Fibroblast of skin of scalp (primary cell): ENCODE measurements at places on chromosomes 5 and 9.

DNA sequence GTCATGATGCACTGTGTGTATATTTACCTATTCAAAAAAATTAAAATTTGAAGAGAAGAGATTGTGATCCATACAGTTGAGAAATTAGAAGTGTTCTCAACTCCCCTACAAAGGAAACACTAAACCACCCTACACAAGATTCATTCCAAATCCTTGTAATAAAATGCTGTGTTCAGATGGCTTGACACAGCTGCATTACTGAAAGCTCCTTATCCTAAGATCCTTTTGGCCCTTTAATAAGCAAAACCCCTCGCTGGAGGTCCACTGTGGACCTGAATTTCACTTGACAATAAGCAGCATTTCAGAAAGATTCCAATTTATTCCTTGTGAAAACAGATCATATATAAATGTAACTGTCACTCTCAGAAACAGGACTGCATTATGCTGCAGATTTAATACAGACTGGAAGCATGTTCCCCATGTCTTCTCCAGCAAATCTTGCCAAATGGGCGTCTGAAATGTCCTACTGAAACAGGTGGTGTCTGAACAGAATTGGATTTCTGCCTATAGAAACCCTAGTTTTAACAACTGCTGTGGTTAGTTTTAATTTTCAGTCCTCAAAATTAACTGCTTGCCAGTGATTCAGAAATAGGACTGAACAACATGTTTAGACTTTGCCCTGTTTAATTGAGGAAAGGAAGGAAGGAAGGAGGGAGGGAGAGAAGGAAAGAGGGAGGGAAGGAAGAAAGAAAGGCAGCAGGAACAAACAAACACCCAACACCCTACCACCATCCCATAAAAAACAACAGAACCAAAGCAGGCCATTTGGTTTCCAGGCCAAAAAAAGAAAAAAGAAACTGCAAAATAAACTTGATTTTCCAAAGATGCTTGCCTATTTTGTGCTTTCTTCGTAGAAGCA lies 179.6 kb downstream of the MLLT3 start:
- DNase-seq, result no peak

- DNase-seq, result no peak
Observed at GRCh38 chr5:176889321-176890280, 9.5 kb downstream of the HK3 start.

GRCh38 chr5:134989266-134989830 lies 21.6 kb downstream of the CATSPER3 start:
- no peak for DNase-seq

DNA sequence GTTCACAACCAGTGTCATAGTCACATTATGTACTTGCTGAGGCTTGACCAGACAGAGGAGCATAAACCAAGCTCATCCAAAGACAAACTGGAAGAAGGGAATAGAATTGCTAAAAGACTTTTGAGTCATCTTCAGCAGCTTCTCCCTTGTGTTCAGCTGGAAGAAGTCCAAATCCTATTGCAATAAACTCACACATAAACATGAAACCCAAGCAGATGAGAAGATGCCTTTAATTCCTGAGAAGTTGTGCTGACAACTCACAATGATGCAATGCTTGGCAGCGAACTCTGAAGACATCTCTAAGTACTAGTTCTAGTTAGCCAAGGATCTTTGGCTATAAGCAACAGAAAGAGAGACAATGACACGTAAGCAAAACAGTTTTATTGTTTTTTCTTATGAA lies 642.1 kb downstream of the KCTD16 start:
- peak; percentile 81 for DNase-seq

GRCh38 chr5:150159741-150160179 lies 4.1 kb upstream of the PDGFRB start:
- peak; percentile 91 for DNase-seq

DNA sequence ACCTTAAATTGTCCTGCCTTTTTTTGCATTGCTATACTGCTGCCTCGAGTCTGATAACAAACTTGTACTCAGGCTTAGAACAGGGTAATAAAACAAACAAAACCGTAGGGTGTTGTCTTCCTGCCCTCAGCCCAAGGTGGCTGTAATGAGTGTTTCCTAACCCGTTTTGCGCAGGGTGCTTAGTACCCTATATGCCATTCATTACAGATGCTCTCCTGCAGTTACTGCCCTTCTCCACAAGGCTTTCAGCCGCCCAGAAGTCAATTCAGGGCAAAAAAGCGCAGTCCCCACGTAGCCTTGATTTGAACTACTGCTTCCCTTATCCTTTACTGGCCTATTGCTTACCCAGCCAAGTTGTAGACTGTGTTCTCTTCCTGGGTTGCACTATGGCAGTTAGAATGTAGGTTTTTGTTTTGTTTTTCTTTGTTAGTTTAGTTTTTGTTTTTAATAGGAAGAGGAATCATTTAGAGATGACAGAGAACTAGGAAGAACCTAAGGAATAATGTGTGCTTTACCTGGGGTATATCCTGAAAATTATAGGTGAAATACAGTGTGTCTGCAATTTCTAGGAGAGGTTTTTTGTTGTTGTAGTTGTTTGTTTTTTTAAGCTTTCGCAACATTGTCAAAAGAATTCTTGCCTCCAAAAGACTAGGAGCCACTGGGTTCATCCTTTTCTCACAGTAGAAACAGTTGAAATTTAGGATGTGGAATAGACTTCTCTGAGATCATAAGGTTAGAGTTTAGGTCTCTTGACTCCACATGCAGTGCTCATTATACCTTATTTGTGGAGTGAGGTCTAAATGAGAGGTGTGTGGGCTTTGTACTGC lies 1.3 kb downstream of the HMGXB3 start:
- DNase-seq, result peak; percentile 76

DNA sequence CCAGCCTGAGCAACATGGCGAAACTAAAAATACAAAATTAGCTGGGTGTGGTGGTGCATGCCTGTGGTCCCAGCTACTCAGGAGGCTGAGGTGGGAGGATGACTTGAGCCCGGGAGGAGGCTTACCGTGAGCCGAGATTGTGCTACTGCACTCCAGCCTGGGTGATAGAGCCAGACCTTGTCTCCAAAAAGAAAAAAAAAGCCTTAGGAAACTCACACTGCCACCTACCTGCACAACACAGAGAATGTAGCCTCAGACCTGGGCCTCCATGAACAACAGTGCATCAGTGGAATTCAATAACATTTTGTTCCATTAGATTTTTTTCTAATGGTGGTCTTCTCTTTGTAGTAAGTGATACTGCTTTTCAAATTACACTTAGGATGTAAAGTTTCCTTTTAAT lies 63.8 kb upstream of the RARS1 start:
- no peak for DNase-seq

GRCh38 chr5:118558871-118559270 lies 429.5 kb downstream of the DTWD2 start:
- peak; percentile 40 for DNase-seq

DNA sequence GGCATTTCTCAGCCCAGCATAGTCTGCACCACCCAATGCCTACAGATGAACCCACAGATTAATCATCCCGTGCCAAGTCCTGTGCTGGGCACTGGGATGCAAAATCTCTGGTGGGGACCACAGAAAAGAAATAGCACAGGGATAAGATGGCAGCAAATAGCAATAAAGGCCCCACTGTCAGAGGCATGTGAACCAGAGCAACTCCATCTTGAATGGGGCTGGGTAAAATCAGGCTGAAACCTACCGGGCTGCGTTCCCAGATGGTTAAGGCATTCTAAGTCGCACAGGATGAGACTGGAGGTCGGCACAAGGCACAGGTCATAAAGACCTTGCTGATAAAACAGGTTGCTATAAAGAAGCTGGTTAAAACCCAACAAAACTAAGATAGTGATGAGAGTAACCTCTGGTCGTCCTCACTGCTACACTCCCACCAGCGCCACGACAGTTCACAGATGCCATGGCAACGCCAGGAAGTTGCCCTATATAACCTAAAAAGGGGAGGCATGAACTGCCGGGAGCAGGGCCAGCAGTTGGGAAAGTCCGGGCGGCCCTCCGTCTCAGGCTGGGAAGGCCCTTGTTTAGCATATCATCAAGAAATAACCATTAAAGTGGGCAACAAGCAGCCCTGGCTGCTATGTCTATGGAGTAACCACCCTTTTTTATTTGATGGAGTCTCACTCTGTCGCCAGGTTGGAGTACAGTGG lies 65.2 kb downstream of the C9orf50 start:
- DNase-seq, result no peak

- DNase-seq, result no peak
Observed at GRCh38 chr5:62812621-62813255, 234.1 kb downstream of the LRRC70 start.

DNA sequence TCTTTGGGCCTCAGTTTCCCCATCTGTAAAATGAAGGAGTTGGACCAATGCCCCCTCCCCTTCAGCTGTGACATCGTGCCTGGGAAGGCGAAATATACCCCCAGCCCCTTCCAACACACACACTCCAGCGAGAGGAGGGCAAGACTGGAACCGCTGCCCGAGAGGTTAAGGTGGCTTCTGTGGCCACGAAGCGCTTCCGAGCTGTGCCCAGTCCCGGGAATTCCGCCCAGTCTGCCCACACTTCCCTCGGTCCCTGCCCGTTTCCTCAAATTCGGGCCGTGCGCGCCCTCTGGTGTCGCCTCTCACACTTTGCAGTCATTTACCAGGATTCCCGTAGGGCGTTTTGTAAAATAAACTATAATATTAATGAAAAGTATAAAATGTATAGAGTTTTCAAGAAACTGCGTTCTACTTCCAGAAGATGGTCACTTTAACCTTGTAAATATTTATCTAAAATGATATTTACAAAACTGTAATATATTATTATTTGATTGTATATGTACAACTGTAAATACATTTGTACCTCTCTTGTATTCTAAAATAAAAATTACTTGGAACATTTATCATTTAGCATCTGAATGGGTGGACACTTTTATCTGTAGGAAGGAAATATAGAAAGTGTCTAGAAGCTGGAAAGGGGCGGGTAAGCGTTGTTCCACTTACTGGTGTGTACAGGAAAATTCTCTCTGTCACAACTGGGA lies 11.0 kb upstream of the EXOSC2 start:
- DNase-seq, result peak; percentile 70

DNA sequence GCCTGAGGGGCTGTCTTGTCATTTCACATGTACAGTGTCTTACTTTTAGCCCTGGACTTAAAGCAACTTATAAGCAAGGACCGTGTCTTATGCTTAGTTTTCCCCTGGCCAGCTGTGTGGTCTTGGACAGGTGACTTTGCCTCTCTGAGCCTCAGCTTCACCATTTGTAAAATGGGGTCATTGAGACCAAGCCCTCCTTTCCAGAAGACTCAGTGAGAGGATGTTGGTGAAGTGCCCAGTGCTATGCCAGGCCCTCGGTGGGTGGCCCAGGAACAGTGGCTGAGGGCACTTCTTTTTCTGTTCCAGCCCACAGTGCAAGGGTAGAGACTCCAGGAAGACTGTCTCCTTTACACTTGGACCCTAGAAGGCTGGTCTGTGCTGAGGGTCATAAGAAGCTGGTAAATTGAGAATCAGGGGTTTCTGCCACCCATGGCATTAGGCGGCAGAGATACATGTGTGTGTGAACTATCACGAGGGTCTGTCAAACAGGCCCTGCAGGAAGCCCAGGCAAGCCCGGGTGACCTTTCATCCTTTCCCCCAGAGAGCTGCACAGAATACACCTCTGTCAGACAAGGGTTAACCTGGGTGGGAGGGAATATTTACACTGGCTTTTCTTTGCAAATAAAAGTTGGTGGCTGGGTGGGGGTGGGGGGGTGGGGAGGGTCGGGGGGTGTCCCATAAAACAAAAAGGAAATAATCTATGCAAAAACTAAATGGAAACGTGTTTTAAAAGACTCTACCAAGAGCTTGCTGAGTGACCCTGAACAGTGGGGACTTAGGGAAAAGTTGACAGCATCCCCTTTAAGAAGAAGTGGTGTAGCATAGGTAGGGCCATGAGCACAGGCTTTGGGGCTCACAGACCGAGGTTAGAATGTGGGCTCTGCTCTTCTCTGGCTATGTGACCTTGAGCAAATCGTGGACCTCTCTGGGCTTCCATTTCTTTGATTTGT lies 20.4 kb upstream of the KIF12 start:
- no peak for DNase-seq

DNA sequence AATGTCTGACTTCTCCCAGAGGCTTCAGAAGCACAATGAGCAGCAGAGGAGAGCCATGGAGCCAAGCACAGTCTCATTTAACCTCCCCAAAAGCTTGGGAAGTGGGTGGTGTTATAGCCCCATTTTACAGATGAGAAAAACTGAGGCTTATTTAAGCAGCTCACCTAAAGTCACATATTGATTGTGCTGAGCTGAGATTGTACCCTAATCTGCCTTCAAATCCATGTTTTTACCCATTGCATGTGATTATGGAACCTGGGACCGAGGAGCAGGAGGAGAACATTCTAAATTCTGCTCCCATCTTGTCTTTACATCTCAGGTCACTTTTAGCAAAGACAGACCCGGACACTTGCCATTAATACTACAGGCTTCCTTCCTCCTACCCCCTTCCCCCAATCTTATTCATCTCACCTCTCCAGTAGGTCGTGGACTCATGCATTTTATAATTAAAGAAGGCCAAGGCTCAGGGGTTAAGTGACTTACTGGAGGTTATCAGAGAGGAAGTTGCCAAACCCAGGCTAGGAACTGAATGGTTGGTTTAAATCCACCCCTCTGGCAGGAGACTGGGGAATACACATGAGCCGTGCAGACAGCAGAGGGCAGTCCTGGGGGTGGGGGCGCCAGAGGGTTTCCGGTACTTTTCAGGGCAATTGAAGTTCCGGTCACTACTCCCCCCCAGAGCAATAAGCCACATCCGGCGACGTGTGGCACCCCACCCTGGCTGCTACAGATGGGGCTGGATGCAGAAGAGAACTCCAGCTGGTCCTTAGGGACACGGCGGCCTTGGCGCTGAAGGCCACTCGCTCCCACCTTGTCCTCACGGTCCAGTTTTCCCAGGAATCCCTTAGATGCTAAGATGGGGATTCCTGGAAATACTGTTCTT lies 51.0 kb upstream of the IL17B start:
- DNase-seq, result peak; percentile 46

DNA sequence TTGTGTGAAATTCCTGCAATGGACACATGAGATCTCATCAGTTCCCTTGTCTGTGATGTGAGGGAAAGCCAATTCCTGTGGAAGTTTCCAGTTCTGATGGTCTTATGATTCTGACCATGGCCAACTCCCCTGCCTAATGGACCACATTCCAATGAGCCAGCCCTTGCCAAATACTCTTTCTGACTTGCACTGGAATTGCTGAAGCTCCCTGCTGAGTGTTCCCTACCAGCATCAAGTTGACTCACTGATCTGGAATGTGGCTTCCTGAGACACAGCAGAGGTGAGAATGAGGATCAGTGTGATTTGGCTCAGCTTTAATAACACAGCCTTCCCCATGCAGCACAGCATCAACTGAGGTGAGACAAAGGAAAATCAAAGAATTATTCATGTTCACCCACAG lies 427.8 kb downstream of the KDM4C start:
- peak; percentile 91 for DNase-seq
